ENCODE measurements at places on chromosomes 2 and 18.

- DNase-seq, result no peak
Observed at GRCh38 chr18:8662560-8663255, 42.6 kb upstream of the MTCL1 start.

- no peak for DNase-seq
Observed at GRCh38 chr2:171399292-171399691, 34.5 kb downstream of the METTL8 start.

DNA sequence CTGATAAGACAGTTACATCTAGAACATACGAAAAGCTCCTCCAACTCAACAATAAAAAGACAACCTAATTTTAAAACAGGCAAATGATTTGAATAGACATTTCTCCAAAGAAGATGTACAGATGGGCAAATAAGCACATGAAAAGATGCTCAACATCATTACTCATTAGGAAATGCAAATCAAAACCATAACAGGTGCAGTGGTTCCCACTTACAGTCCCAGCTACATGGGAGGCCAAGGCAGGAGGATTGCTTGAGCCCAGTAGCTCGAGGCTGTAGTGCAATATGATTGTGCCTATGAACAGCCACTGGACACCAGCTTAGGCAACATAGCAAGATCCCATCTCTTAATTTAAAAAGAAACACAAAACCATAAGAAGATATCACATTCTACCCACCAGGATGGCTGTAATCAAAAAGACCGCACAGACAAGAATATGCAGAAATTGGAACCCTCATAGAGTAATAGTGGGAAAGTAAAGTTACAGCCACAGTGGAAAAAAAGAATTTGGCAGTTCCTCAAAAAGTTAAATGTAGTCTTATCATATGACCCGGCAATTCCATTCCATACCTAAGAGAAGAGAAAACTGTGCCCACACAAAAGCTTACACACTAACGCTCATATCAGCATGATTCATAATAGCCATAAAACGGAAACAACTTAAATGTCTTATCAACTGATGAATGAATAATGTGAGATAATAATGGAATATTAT lies 30.5 kb upstream of the ARMC9 start:
- DNase-seq, result no peak

GRCh38 chr2:156320486-156321098 lies 11.9 kb downstream of the NR4A2 start:
- no peak for DNase-seq

DNA sequence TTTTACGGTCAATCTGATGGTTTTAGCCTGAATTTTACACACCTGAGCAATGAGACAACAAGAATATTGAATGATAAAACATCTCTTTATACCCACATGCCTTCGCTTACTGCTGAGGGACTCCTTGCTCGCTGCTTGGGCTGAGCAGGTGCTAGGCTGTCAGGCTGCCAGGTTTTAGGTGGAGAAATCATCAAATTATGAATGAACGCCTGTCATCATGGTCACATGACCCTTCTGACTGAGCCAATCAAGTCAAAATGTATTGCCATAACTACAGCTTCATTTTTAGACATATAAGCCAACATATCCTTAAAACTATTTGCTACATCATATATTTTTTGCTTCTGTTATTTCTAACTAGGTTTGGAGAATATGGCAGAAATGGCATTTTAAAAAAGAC lies 274.0 kb downstream of the LNPK start:
- no peak for DNase-seq

GRCh38 chr2:148643421-148643820 lies 1.1 kb upstream of the EPC2 start:
- DNase-seq, result no peak

- no peak for DNase-seq
Observed at GRCh38 chr18:79133724-79134123, 64.5 kb downstream of the ATP9B start.

- no peak for DNase-seq
Observed at GRCh38 chr18:42229211-42230210, 274.5 kb downstream of the PIK3C3 start.

GRCh38 chr18:69838620-69839411 lies 108.9 kb downstream of the CD226 start:
- DNase-seq, result no peak

GRCh38 chr18:7358989-7359726 lies 128.3 kb downstream of the LRRC30 start:
- no peak for DNase-seq

DNA sequence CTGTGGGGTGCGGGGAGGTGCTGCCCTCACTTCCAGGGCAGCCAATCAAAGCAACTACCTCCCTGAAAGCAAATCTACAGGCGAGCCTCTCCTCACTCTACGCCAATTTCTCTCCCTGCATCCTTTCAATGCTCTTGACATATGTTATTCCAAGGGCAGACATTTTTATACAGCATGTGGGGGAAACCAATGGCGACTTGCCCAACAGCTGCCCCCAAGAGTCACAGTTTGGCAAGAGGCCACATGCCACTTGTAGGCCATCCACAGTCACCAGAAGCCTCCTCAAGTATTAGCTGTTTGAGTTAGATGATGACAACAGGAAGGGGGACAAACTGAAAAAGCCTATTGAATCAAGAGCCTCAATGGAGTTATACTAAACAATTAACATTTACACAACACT lies 114.6 kb downstream of the MYO5B start:
- DNase-seq, result no peak

- DNase-seq, result no peak
Observed at GRCh38 chr2:149594411-149594810, 6.8 kb upstream of the MMADHC start.

- DNase-seq, result no peak
Observed at GRCh38 chr18:79756143-79756500, 41.6 kb upstream of the KCNG2 start.

GRCh38 chr2:241053576-241054251 lies 48.4 kb downstream of the MTERF4 start:
- no peak for DNase-seq

GRCh38 chr18:7856733-7857132 lies 289.6 kb downstream of the PTPRM start:
- no peak for DNase-seq

GRCh38 chr2:14428056-14428455 lies 204.5 kb upstream of the LRATD1 start:
- DNase-seq, result no peak

DNA sequence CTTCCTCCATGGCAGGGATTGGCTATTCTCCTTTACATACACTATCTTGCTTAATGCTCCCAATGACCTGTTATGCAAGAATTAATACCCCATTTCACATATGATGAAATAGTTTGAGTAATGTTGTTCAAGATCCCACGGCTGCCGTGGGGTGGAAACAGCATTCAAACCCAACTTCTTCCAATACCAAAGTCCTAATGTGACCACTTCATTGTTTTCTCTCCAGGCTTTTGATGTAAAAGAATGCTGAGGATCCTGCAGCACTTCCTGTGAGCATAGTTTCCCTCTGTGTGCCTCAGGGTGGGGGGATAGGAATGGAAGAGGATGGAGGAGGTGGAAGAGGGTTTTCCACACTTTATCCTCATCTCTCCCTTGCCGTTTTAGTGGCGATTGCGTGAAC lies 199.4 kb downstream of the IRS1 start:
- DNase-seq, result no peak

DNA sequence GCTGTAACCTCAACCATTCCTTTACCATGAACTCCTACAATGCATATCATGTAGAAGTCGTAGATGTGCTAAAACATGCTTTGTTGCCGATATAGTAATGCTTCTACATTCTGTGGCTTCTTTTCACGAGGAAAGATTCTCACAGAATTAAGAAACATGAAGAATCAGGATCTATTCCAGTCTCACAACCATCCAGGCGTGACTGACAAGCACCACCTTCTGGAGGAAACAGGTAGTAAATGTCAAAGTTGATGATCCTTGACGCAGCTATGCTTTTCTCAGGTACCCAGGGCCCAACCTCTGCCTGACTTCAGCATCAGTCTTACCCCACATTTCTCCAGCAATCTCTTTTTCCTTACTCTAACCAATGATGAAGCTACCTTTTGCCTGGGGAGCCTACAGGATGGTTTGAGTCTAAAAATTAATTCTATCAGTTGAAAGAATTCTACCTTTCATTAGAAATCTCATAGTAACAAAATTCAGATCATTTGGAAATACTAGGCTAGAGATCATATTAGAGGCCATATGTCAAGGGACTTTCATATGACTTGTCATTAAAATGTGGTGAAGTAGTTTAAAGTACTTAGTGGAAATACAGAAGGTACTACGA lies 123.3 kb upstream of the RND3 start:
- no peak for DNase-seq

DNA sequence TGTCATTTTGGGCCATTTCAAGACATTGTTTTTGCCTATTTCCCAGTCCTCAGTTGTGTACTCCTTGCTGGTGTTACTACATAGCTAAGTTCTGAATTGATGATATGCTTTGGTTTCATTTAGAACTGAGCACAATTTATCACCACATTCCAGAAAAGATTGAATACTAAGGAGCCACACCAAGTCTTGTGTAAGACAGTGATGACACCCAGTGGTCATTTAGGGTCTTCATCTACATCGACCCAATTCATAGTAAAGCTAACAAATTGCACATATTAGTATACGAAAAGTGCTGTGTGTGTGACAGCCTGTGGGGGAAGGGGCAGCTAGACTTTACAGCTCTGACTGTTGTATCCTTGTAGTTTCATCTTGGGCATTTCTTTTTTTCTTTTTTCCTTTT lies 10.9 kb upstream of the DLX2 start:
- no peak for DNase-seq

GRCh38 chr2:238265605-238266004 lies 22.8 kb downstream of the PER2 start:
- no peak for DNase-seq

- DNase-seq, result no peak
Observed at GRCh38 chr2:191303140-191304005, 58.2 kb downstream of the MYO1B start.

- no peak for DNase-seq
Observed at GRCh38 chr18:63505566-63506335, 29.0 kb downstream of the SERPINB5 start.

DNA sequence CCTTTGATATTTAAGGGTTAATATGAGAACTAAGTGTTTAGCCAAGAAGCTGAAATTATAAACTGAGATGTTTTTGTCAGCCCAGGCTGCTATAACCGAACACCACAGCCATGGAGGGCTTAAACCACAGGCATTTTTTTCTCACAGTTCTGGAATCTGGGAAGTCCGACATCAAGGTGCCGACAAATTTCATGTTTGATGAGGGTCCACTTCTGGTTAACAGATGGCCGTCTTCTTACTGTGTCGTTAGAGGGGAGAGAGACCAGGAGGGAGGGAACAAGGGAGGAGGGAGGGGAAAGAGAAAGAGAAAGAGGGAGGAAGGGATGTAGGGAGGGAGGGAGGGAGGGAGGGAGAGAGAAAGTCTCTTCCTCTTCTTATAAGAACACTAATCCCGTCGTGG lies 6.5 kb upstream of the CNDP2 start:
- DNase-seq, result no peak

- DNase-seq, result no peak
Observed at GRCh38 chr2:242015108-242016065, 145.9 kb downstream of the RTP5 start.

- DNase-seq, result no peak
Observed at GRCh38 chr2:205176546-205176945, 505.8 kb upstream of the NRP2 start.

GRCh38 chr2:69169655-69170389 lies 156.8 kb downstream of the ANTXR1 start:
- DNase-seq, result no peak

GRCh38 chr2:118639371-118639770 lies 208.1 kb downstream of the EN1 start:
- no peak for DNase-seq

DNA sequence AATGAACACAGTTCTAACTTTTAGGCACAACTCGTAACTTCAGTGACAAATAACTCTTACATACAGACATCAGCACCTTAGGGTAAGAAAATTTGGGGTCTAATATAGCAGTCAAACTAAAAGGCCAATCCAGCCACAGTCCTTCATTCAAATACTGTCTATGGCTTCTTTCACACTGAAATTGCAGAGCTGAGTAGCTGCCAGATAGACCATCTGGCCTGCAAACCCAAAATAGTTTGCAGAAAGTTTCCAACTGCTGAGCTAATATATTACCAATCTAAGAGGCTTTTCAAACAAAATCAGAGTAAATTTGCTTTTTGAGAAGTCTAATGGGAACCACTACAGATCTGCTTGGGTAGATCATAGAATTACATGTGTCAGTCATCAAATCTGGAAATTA lies 183.4 kb downstream of the GALR1 start:
- no peak for DNase-seq

DNA sequence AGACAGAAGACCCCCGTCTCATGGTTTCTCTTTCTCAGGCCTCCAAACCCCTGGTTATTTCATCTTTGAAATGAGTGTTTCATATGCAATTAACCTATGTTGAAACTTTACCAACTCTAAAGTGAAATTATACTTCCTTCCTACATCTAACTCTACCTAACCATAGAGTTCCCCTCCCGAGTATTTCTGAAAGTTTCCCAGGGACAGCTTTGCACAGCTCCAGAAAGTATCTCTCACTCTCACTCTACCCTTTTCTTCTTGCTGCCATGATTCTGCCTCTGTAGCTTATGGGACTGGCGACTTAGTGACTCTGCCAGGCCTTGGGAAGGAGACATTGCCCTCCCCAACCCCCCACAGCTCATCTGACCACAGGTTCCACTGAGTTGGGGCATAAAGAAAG lies 107.9 kb downstream of the B3GNT2 start:
- no peak for DNase-seq

- DNase-seq, result no peak
Observed at GRCh38 chr2:112880696-112881095, 30.3 kb upstream of the IL37 start.

DNA sequence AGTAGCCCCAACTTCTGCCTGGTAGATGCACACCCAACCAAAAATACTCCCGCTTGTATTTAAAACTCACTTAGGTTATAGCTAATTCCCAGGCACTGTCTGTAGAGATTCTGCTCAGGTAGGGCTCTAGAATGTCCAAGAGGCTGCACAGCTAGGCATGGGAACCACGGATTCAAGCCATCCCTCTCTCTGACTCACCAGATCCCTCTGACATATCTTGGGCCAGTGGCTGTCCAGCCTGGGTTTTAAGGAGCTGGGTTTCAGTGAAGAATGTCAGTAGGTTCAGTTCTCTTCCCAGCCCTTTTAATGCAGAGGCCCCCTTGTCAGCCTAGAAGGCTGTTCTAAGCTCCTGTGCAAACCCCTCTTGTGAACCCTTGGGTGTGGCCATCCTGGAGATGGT lies 15.9 kb upstream of the IL1R1 start:
- no peak for DNase-seq

DNA sequence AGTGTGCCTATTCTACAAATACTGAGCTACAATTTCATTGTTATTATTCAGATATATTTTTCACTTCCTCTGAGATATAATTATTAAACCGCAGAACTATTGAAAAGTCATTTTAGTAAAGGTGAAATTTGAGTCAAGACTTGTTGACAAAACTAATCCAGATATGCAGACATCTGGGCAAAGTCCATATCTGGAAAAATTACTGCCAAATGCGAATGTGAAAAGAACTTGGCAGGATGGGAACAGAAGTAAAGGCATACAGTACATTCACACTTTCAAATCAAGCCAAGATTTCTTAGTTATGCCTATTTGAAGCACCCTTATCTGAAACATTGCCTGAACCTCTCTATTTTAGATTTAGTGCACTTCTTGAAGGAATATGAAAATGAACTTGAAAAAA lies 923.6 kb downstream of the CCDC85A start:
- no peak for DNase-seq

Measured in CD4-positive, alpha-beta T cell treated with Interleukin-1 beta for 1 hour (primary cell).